Hindlimb muscle (tissue), 1 donor: ENCODE measurements at places on chromosomes 12 and 14.

DNA sequence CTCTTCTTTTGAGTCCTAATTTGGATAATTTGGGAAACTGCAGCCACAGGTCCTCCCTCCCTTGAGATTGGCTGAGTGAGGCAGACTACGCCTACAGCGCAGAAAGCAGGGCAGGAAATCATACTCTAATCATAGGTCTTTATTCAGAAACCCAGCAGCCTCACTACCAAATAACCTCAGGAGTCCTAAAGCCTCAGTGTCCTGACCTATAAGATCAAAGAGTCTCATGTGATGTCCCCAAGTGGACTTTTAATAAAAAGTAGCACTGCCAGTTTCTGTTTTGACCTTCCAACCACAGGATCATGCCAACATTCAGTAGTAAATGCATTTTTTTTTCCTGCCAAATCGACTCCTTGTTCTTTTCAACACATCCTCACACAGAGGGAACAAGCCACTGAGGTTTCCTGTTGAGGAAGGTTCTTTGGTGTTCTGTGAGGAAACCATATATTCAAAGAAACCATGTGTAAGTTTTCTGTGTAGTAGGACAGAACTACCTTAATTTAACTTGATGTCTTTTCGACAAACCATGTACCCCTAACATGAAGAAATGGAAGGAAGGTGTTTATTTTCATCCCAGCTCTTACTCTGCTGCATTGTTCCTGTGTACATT is 72.2 kb downstream of the VCPKMT start:
- DNase-seq: no peak

DNA sequence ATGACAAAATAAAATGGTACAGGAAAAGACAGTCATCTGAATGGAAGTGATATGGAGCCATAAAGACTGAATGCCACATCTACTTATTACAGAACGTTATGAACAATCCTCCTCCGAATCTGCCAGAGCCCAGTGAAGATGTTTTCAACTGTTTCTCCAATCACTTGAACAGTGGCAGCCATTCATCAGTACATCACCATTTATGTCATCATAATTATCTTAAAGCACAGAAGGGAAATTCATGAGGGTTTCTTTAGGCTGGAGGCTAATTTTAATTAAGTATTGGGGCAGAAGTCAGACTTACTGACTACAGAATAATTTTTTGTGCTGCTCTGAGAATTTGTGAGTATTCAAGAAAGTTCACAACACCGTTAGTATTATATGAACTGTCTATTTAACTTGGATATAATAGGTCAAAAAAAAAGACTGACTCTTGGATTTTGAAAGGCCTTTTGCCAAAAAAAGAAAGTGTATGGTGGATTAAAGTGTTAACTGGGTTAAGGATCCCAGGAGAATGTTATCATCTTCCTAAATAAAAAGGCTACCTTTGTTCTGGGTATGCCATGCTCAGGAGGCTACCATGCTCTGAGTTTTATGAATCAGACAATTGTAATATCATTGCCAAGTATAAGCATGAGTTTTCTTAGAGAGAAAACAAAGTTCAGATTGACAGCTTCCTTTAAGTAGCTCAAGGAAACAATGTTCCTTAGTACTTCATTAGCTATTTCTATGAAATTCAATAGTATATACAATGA is 40.1 kb downstream of the PDZRN4 start:
- DNase-seq: no peak

- no peak for DNase-seq
Observed at GRCh38 chr12:87612996-87613395, 416.2 kb downstream of the C12orf50 start.

DNA sequence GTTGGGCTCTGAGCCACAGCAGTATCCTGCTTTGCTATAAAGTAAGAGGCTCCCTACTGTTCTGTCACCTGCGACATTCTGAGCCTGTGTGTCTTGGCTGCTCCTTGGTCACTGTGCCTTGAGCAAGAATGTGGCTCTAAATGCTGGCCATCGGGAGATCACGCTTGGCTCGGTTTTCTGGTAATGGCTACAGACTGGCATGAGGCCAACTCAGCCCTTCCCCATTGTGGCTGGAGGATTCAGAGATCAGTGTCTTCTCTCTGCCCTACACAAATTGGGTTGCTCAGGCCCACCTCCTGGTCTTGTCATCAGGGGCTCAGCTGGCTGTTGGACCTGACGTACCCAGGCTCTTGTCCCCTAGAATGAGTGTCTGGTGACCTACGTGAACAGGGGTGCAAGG is 94.5 kb downstream of the PLXNC1 start:
- no peak for DNase-seq

DNA sequence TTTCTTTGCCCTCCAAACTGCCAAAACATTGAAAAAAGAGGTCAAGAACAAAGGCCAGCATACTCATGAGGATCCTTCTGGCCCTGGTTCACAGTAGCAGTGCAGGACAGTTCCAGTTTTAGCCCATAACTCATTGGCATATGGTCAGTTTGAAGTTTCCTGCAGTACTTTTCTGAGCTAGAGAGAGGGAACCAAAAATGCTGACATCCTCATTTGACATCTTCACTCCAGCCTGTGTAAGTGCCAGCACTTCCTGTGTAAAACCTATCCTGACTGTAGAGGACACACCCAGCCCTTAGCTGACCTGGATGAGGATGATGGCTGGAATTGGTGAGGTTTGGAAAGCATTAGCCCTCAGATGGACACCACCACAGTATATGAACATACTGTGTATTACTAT is 84.1 kb downstream of the FGD4 start:
- peak; percentile 38 for DNase-seq

GRCh38 chr12:40010899-40011774 is 94.7 kb downstream of the SLC2A13 start:
- peak; percentile 21 for DNase-seq
